Esophagus muscularis mucosa (tissue), 4 donors: ENCODE measurements at places on chromosomes 6 and 20. TPM values are rescaled to one million over a fixed set of nuclear protein-coding genes. Genes with fewer than 3 reads are reported as not detected.

The RNF217 gene
- 25.7 TPM for total RNA-seq

The DEFB125 gene
- not detected for total RNA-seq

The CAPN11 gene
- total RNA-seq: 0.39 TPM

GRCh38 chr20:17395729-17396128 lies 135.4 kb downstream of the BFSP1 start:
- no peak overlapping the region for H3K4me3 ChIP-seq
- DNase-seq: no peak
- no peaks in the 10 kb centered on the region for H3K27me3 ChIP-seq
- H3K27ac ChIP-seq: no peak overlapping the region
- H3K36me3 ChIP-seq: no peaks in the 10 kb centered on the region
- no peaks in the 10 kb centered on the region for H3K4me1 ChIP-seq

- no peaks in the 10 kb centered on the region for H3K27me3 ChIP-seq
- peaks cover 18% of the 10 kb centered on the region for H3K36me3 ChIP-seq
These were observed 41.7 kb upstream of the ZBP1 start for GRCh38 chr20:57661746-57662455.
